Bladder microvascular endothelial cell (primary cell): ENCODE measurements at places on chromosomes 2 and 18. TPM values are rescaled to one million over a fixed set of nuclear protein-coding genes. Genes with fewer than 3 reads are reported as not detected.

The CCDC74B gene
- 0.65 and 0.94 TPM in 2 replicates for total RNA-seq

The SKOR2 gene
- not detected in 2 replicates for total RNA-seq

The ABCG5 gene
- total RNA-seq: not detected in 2 replicates

The FAM237A gene
- not detected in 2 replicates for total RNA-seq

The ACADL gene
- not detected in 2 replicates for total RNA-seq

The CD28 gene
- under 0.01 TPM in 1 of 2 replicates, not detected in the other for total RNA-seq

The RAMP1 gene
- total RNA-seq: 0.25 TPM in 1 of 2 replicates, not detected in the other

The REEP1 gene
- total RNA-seq: 0.16 and 6.8 TPM in 2 replicates

The GAL3ST2 gene
- total RNA-seq: not detected in 2 replicates
